ENCODE measurements at places on chromosomes 12 and 14.

DNA sequence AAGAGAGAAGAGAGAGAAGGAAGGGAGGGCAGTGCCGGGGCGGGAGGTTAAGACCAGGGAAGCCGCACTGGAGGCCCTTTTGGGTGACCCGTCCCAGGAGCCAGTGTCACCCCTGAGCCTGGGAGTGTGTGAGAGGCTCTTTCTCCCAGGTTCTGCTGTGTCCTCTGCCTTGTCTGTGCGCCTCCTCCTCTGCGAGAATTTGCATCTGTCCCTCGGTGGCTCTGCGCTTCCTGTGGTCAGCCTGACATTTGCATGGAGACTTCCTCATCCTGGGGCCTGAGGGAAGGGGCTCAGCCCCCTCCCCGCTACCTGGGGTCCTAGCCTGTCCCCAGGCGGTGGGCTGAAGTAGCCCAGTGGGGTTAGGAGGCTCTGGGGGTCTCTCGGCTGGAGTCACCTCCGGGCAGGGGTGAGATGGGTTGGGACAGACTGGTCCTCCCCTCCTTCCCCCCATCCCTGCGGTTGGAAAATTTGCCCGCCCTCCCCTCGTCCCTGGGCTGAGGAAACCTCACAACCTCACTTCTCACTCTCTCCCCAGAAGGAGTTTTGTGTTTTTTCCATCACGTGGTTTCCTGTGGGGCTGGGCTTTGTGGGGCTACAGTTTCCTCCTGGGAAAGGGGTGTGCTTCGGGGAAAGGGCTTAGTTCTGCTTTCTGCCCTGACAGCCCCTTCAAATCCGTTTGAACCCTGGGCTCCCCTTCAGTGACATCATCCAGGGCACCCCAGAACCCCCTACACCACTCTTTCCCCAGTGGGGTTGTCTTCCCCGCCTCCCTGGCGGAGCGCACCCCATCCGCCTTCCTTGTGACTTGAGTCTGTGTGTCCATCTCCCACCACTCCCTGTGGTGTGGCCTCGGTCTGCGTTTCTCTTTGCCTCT is 2.5 kb downstream of the PTPN6 start:
- DNase-seq = no peak

DNA sequence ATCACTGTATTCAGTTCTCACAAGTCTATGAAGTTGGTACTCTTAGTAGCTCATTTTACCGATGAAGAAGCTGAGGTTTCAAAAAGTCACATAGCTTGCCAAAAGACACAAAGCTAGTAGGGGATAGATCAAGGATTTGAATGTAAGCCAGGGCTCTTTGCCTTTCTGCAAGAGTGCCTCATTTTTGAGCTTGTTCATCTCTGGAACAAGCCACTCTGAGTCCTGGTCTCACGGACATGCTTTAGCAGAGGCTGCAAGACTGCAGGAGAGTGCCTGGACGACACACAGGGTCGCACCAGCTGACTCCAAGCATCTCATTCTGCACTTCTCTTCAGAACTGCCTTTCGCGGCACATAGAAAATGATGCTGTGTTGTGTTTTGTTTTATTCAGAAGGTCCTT is 3.7 kb downstream of the NUAK1 start:
- DNase-seq = no peak

DNA sequence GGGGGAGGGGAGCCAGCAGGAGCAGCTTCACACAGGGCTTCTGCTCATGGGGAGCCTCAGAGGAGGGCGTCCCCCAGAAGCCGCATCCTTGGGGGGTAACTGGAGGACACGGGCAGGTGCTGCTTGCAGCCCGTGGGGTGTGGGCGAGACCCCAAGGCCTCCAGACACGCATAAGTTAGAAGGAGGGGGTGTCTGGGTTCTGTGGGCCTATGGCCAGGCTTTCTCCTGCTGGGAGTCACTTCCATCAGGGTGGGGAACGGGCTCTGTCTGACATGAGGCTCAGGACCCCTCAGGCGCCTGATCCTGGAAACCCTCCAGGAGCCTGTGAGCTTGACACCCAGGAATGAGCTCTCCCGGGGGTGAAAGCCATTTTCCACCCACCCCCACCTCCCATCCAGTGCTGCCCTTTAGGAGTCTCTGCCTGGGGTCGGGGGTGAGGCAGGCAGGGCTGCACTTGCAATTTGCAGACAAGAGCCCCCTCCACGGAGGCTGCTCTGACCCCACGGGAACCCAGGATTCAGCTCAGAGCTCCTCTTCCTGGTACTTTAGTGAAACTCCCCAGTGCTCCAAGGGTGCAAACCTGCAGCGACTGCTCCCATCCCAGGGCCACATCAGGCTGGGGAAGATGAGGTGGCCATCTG is 325.7 kb downstream of the ADGRD1 start:
- no peak for DNase-seq

GRCh38 chr14:33035416-33036194 is 96.9 kb downstream of the NPAS3 start:
- DNase-seq = no peak

- DNase-seq = no peak
Observed at GRCh38 chr14:92670160-92670559, 78.3 kb downstream of the LGMN start.

DNA sequence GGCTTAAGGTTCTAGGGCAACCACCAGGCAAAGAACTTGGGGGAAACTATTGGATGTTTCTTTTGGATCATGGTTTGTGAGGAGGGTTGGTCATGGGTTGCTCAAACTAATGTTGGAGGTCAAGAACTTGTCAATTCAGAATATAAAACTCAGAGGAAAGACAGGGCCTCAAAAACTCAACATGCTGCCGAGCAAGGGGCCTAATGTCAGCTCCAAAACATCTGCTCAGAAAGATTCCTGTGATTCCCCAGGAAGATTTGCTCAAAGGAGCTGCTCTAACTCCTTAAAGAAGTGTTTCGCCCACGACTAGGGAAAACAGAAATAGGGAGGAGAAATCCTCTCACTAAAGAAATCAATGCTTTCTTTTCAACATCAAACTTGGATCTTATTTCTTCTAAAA is 3.7 kb upstream of the IGF1 start:
- no peak for DNase-seq

- DNase-seq = no peak
Observed at GRCh38 chr12:100031836-100032235, 47.1 kb upstream of the ANKS1B start.

- no peak for DNase-seq
Observed at GRCh38 chr14:100350276-100350926, 27.3 kb downstream of the SLC25A47 start.

GRCh38 chr12:65765436-65765813 is 58.9 kb upstream of the HMGA2 start:
- DNase-seq = no peak

GRCh38 chr14:29587046-29587445 is 340.6 kb downstream of the PRKD1 start:
- no peak for DNase-seq

GRCh38 chr12:87231818-87232217 is 797.4 kb downstream of the C12orf50 start:
- DNase-seq = no peak

DNA sequence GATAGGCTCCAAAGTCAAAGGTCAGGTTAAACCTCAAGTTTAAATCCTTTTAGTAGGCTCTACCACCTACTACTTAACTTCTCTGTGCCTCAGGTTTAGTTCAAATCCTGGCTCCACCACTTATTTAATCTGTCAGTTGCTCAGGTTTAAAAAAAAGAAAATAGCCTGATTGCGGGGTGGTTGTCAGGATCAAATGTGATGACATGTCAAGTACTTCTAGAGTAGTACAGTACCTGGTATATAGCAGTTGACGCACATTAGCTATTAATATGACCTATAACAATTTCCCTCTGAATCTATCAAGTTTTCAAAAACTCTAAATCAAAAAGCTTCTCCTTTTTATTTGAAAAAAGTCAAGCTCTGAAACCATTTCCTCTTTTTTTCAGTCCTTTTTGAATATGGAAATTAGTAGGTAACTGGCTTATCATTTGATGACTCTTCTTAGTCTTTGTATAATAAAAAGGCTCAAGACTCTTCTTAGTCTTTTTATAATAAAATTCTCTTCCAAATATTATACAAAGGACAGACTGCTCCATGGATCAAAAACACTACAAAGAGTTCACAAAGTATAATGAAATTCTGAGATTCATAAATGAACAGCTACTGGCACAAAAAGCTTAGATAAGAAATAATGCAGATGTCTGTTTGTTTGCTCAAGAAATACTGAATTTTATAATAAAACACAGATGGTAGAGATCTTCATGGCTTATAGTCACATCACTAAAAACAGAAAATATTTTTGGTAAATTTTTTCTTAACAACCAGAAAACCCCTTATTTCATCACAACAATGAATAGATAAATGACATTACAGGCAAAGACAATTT is 5.0 kb downstream of the OSBPL8 start:
- no peak for DNase-seq

- DNase-seq = no peak
Observed at GRCh38 chr14:20630340-20631022, 11.0 kb downstream of the OR6S1 start.

DNA sequence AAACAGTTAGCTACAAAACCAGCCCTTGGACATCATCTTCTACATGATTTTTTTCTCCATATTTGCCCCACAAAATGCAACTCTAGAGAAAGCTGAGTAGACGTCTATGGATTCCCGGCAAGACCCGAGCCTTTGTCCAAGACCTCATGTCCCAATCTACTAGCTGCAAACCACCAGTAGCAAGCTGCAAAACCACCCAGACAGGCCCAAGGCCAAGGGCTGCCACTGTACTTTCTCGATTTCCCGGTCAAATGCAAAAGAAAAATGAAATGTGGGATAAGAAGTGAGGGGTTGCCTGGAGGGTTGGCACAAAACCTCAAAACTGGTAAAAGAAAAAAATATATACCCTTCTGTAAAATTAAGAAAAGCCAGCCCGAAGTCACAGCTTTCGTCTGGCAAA is 2.9 kb upstream of the SIX6 start:
- DNase-seq = no peak

- DNase-seq = no peak
Observed at GRCh38 chr12:116933091-116933490, 22.3 kb downstream of the FBXW8 start.

- DNase-seq = no peak
Observed at GRCh38 chr14:21476523-21476924, 235 bp downstream of the RAB2B start.

DNA sequence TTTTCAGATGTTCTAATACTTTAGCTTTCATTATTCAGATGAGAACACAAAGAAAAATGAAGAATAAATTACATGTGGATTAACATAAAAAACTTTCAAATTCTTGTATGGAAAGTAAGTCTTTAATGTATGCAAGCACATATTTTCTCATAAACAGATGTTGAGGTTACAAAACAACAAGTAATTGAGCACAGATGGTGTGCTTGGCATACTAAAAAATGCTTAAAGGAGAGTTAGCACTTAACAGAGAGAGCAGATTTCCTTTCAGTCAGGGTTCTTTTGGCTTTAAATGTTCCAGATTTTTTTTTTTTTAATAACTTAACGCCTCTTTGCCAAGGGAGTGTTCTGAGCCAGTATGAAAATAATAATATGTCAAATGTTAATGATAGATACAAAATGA is 96.0 kb downstream of the RASSF9 start:
- no peak for DNase-seq

GRCh38 chr12:107761502-107761904 is 566 bp upstream of the PRDM4 start:
- no peak for DNase-seq
